Fibroblast of villous mesenchyme (primary cell): ENCODE measurements at places on chromosomes 16 and 17.

GRCh38 chr16:46748775-46749705 lies 896 bp upstream of the MYLK3 start:
- DNase-seq = no peak

DNA sequence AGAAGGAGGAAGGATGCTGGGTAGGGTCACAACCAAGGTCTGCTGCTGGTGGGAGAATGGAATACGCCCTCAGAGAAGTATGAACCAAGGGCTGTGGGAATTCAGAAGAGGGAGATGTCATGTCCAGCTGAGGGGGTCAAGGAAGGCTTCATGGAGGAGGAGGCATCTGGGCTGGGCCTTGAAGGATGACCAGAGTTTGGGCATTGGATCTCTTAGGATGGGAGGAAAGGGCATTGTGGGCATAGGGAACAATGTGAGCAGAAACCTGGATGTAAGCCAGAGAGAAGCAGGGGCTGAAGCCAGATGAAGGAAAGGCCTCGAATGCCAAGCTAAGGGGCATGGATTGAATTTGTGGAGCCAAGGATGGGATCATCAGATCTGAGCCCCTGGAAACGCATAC lies 49.2 kb upstream of the MAP3K14 start:
- DNase-seq = no peak

DNA sequence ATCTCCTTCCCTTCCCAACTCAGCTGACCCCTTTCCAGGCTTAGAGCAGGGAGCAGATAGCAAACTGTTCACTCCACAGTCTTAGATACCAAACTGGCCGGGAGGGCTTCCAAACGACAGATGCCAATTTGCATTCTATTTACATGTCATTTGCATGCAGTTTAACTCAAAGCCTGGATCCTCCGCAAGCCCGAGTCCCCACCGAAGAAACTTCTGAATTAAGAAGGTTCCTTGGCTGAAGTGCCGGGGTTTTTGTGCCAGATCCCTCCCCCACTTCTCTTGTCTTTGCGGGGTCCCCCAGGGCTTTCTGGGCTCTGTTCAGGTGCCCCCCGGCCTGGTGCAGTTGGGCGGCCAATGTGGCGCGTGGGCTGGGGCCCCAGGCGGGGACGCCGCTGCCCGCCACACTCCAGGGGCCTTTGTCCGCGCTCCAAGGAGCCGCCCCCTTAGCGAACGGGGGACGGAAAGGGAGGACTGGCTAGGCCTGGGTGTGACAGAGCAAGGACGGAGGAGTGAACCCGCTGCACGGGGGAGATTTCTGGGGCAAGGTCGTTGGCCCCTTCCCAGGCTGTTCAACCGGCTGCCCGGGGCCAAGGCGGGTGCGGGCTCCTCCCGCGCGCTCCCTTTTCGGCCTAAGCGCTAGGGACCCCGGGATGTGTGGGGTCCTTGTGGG lies 1.2 kb downstream of the GPRC5B start:
- peak; percentile 52 for DNase-seq

GRCh38 chr16:68375801-68376536 lies 65.2 kb downstream of the PRMT7 start:
- DNase-seq = no peak

DNA sequence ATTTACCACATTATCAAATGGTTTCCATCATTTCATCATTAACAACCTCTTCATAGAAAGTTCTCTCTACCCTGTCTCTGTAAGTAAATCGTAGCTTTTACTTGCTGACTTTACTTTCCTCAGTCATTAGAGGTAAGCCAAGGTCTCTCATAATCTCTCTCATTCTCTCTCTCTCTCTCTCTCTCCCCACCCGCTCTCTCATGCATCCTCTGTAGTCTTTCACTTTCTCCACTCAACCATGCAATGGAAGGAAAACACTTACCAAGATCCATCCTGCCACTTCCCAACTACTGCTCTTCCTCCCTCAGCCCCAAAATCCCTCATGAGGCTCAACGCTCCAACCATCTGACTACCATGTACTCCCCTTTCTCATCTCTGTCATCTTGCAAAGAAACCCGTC lies 6.1 kb downstream of the CEP112 start:
- no peak for DNase-seq

- DNase-seq = no peak
These were observed 36.8 kb downstream of the KATNIP start for GRCh38 chr16:27586711-27587110.

GRCh38 chr16:591892-592517 lies 2.1 kb downstream of the RAB40C start:
- no peak for DNase-seq

- peak; percentile 22 for DNase-seq
These were observed 859.1 kb upstream of the GOT2 start for GRCh38 chr16:59593194-59593661.
